ENCODE measurements at places on chromosomes 11 and 22.

GRCh38 chr22:37193629-37194191 is 5.7 kb upstream of the C1QTNF6 start:
- no peak for DNase-seq

DNA sequence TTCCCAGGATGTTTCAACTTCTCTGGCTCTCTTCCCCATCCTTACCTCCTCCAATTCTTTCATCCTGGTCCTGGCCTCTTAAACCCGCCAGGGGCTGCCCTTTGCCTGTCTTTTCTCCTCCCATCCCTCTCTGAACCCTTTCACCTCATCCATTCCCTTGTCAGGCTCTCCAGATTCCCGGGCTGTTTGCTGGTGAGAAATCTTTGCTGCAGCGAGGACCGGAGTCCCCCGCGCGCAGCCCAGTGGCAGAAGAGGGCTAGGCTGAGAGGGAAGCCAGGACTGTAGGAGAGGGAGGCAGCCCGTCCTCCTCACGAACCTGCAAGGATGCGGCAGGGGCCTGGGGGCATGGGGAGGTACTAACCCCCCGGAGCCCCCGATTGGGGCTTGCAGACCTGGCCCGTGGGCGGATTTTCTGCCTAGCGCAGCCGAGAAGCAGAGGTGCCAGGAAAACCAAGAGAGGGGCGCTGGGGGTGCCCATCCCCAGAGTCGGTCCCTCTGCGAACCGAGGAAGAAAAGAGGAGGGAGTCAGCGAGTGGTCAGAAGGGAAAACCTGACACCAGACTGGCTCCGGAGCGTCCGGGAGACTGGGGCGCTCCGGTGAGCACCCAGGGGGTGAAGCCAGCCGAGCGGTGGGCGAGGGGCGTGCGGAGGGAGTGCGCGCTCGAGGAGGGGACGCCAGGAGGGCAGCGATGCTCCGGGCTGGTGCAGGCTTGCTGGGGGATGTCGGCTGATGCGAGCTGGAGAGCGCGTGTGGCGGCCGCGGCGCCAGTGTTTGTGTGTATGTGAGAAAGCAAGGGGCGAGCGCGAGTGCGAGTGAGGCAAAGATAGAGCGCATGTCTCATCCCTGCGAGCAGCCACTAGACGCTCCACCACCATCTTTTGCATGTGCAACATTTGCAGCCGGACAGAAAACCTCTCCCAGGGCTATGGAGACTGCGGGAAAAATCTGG is at the start of gene GRIA4:
TSS of gene GRIA4 (plus strand) at position 242 of the 950 bp plus-strand sequence. CDS start 925 bp downstream, outside the sequence.
- DNase-seq = no peak

- no peak for DNase-seq
Observed at GRCh38 chr11:117618982-117619355, 178.0 kb downstream of the DSCAML1 start.

DNA sequence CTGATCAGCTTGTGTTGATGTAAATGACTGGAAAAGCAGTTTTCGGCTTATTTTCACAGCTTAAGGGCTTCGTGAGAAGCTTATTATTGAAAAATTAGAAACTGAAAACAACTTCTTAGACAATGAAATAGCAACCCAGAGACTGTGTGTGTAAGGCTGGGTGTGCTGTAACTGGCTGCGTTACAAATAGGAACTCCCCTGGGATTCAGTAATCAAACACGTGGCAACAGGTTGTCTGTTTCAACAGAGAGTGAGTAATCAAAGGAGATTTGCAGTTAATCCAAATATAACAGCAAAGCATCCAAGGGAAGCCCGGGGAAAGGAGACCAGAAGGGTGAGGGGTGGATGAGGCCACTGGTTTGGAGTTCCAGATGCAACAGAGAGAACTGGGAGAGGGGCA is 19.2 kb downstream of the NTM start:
- no peak for DNase-seq

- peak; percentile 98 for DNase-seq
Observed at GRCh38 chr22:35629406-35630216, 12.5 kb upstream of the MB start.

DNA sequence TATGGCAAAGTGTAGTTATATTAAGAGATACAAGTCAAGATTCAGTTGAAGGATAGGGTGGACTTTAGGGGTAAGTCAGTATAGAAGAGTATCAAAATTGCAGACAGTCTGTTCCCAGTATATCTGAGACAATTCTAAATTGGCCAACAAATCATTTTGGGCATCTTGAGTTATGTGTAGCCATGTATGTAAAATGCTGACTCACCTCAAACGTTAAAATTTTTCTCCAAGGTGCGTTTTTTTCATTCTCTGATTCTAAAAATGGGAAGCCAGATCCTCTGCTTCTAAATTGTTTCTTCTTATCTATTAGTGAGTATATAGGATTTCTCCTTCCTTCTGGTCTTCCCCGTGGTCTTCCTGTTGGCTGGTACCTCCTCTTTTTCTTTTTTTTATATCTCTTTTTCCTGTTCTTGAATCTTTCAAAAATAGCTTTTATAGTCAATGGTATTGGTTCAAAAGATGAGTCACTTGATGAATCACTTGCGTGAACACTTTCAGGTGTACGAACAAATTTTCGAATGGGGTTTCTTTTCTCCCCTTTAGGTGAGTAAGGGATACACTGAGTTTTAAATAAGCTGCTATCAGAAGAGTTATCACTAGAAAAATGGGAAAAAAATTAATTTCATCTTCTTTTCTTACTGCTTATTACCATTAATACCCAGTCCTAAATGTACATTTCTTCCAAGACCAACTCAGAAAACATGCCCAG is 3.2 kb downstream of the TAF1D start:
- DNase-seq = no peak

DNA sequence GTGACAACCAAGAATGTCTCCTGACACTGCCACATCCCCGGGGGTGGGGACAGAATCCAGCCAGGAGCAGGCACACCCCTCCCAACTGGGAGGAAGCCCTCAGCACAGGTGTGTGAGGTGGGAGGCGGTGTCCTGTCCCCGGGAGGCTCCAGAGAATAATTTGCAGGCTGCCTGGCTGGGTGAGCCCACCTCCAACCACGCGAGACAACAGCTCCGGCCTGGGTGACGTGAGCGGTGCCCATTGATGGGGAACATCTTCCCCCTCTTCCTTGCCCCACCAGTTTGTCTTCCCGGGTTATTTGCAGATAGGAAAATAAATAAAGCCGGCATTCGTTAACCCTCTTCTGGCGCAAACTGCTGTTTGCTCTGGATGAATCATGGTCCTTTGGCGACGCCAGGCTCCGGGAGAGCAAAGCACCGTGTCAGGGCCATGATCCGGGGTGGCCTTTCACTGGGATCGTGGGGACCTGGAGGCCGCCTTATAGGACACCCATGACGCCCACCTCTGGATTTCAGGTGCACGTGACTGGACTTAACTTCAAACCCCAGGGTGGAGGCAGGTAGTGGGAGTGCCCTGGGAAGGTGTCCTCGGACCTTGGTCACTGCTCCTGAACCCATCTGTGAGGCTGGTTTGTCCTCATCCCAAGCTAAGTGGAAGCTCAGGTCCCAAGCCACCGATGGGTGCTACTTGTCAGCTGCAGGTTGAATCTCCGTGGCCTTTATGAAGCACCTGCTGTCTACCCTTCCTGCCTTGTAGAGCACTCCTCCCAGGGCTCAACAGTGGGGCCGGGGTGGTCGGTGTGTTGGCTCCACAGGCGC is 13.9 kb downstream of the CCND1 start:
- DNase-seq = no peak

- DNase-seq = no peak
Observed at GRCh38 chr22:20211997-20212753, 55.9 kb downstream of the RTN4R start.

DNA sequence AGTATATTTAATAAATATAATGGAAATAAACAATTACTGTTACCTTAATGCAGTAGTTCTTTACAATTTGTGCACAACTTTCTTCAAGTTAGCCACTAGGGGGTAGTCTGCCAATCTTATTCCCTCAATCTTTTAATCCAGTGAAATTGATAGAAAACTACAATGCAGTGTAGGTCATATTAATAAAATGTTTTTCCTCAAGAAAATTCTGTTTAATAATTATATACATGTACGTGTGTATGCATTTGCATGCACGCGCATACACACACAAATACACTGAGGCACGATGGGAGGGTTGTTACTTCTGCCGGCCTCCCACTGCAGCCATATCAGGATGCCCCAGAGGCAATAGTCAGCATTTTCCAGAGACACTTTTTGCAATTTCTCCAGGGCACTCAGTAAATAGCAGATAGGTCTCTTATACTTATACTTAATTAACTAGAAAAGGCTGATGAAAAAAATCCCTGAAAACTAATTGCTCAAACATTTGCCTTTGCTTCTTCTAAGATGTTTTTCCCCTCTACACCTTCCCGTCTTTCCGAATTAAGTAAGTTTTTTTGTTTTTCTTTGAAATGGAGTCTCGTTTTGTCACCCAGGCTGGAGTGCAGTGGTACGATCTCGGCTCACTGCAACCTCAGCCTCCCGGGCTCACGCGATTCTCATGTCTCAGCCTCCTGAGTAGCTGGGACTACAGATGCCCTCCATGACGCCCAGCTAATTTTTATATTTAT is 3.1 kb downstream of the GAB2 start:
- no peak for DNase-seq

- DNase-seq = no peak
Observed at GRCh38 chr11:109317726-109318125, 104.3 kb upstream of the C11orf87 start.

DNA sequence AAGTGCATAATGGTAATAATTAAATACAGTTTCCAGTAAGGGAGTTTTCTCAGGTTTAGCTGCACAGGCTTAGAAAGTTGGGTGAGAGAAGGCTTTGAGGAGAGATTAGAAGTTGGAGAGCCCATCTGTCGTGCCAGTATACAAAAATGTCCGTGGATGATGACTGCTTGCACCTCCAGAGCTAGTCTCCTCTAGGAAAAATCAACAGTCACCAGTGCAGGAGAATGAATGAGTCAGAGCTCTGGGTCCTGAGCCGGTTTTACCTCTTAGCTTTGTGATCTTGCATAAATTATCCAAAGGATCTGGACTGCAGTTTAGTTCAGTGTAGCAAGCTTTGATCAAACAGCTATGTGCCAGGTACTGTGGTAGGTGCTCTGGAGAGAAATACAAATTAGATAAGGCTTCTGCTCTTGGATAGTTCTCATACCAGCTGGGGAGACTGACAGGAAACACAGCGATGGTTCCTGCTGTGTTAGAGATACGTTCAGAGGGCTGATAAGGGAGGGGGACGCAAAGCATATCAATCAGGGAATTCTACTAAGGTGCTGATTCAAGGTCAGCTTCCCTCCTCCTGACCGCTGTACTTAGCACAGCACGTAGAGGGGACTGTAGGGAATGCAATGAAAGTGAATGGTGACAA is 125.9 kb downstream of the TEAD1 start:
- no peak for DNase-seq

DNA sequence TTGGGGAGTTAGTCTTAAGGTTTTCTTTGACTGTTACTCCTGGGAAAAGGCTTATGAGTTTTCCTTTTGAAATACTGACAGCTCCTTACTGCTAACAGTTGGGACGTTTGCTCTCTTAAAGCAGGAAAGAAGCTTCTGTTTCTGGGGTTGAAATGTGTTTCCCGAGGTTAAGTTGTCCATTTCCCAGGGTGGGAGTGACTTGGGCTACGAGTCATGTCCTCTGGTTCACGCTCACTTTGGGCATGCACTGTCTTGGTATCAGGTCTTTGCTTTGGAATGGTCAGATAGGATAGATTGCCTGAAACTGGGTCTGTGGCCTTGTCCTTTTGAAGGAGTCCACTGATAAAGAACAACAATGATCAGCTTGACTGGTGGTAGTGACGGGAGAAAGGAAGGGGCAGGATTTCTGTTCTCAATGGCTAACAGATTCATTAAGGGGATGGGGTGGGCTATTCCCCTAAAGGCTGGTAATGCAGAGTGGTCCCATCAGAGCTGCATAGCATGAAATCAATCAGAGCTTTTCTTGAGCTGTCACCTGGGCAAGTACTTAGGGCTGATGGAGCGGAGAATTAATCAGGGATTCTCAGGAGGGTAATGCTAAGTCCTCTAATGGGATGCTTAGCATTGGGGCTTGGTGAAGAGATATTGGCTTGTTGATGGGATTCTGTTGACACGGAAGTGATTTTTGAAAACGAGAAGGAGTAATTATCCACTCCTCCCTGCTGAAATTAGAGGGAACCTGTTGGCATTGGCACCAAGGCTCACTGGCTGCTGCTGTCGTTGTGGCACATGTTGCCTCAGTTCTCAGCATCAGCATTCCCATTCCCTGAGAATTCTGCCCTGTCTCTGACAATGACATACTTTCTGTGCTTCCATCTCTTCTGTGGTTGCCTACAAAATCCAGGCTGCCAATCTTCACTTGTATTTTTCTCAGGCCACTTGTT is 81.6 kb downstream of the TEAD1 start:
- DNase-seq = no peak

GRCh38 chr22:16834971-16835370 is 9.8 kb upstream of the XKR3 start:
- DNase-seq = no peak

- DNase-seq = no peak
Observed at GRCh38 chr11:57792870-57793269, 31.3 kb downstream of the CTNND1 start.

- DNase-seq = no peak
Observed at GRCh38 chr11:36628765-36629244, 30.8 kb upstream of the RAG2 start.

DNA sequence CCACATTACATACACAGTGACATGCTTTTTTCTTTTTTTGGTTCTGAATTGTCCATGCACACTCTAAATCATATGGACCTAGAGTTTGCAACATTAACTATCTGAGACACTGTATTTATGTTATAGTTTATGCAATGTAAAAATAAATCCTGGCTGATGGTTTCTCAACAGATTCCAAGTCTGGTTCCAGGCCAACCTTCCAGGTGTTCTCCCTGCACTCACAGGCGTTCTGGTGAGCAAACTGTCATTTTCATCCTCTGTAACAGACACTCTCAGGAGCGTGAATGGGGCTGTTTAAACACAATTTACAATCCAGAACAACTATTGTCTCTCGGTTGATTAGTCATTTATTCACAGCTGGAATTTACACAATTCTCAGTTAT is 36.5 kb upstream of the ANKK1 start:
- no peak for DNase-seq

GRCh38 chr22:33467620-33468095 is 409.5 kb upstream of the SYN3 start:
- no peak for DNase-seq

DNA sequence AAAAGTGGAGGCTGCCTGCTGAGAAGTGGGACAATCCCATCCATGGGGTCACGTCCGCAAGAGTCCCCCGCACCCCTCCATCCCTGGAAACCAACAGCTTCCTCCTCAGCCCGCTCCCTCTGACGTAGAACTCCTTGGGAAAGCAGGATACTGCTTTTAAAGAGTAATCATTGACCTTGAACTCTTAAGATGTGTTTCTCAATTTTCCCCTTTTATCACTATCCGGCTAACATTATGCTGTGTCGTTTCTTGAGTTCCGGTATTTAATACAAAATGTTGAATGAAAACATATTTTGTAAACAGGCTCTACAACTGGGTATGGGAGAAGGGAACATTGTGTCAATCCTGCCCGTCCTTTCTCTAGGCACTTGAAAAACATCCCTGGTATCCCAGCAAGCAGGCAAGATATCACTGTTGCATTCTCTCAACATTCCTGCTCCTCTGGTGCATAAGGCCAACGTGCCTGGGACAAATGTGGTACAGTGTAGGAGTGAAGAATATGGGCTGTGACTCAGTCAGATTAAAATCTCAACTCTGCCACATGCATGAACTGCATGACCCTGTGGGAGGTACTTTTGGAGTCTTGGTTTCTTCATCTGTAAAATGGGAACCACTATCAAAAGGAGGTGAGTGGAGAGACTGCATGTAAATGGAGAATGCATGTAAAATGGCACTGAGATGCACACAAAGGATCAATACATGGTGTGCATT is 52.8 kb downstream of the WT1 start:
- no peak for DNase-seq

GRCh38 chr11:82194521-82194920 is 539.1 kb downstream of the FAM181B start:
- DNase-seq = no peak
